Activated CD4-positive, alpha-beta T cell treated with anti-CD3 and anti-CD28 coated beads, Interleukin-2, amount 50 U/mL, for 16 hours (primary cell): ENCODE measurements at places on chromosomes 16 and 17.

DNA sequence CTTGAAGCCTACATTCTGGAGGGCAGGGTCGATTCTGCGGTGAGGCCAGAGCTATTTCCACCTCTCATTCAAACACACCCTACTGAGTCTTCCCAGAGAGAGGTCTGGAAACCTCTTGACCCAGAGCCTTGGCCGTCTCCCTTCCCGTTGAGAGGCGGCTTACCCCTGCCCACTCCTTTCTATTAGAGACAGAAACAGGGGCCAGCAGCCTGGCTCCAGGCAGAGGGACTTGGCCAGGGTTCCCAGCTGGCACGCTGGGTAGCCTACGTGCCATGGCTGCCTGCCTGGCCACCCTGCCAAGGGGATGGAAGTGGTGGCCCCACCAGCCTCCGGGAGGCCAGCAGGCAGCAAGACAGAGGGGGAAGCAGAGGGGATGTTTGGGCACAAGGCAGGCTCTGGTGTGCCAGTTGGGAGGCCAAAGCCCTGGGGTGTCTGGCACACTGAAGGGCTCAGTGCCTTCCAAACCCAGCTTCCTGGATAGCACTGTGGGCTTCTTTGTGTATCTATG is 6.0 kb downstream of the STAC2 start:
- no peak for DNase-seq

DNA sequence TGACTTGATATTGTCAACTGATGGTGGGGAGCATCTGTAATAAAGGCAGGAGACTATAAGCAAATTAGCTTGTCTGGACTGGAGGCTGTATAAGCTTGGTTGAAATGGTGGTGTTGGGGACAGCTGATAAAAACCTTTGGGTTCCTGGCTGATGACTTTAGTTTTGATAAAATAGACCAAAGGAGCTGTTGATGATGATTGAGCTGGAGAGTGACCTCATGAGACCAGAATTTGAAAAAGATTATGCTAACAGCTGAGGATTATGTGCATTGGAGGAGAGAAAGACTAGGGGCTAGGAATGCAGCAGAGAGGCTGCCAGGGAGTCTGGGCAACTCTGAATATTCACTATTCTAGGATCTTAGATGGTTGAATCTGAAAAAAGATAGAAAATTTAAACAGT is 8.7 kb upstream of the CDC27 start:
- DNase-seq, result no peak

DNA sequence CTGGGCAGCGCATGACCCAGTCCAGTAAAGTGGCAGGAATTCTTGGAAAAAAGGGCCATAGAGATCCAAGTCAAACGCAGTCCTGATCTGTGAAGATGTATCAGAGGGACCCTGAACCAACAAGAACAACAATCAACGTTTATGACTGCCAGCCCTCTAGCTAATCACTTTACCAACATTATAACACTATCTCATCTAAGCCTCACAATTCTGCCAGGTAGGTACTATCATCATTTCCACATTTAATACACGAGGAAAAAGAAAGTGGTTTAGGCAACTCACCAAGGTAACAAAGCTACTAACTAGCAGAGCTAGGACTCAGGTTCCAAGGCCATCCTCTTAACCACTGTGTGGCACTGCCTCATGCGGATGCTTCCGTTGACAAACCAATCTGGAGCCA is 28.1 kb downstream of the TEX2 start:
- no peak for DNase-seq

DNA sequence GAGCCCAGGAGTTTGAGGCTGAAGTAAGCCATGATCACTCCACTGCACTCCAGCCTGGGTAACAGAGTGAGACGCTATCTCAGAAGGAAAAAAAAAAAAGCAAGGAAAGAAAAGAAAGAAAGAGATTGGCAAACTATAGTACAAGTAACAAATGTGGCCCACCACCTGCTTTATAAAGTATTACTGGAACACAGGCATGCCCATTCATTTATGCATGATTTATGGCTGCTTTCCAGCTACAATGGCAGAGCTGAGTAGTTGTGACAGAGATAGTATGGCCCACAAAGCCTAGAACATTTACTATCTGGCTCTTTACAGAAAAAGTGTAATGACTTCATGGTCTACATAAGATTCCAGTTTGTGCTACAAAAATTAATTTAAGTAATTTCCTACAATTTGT is 23.6 kb downstream of the C16orf87 start:
- no peak for DNase-seq

GRCh38 chr17:33905338-33905800 is 349.7 kb upstream of the CCL2 start:
- no peak for DNase-seq

GRCh38 chr17:13222975-13223374 is 205.1 kb upstream of the ELAC2 start:
- no peak for DNase-seq

- peak; percentile 29 for DNase-seq
Observed at GRCh38 chr16:56789360-56789759, 59.4 kb downstream of the NUP93 start.

GRCh38 chr16:54385141-54385540 is 98.6 kb upstream of the IRX3 start:
- DNase-seq, result no peak

- DNase-seq, result no peak
Observed at GRCh38 chr17:19549746-19550623, 16.3 kb downstream of the SLC47A1 start.

- DNase-seq, result no peak
Observed at GRCh38 chr17:2683912-2684311, 27.7 kb downstream of the CLUH start.

DNA sequence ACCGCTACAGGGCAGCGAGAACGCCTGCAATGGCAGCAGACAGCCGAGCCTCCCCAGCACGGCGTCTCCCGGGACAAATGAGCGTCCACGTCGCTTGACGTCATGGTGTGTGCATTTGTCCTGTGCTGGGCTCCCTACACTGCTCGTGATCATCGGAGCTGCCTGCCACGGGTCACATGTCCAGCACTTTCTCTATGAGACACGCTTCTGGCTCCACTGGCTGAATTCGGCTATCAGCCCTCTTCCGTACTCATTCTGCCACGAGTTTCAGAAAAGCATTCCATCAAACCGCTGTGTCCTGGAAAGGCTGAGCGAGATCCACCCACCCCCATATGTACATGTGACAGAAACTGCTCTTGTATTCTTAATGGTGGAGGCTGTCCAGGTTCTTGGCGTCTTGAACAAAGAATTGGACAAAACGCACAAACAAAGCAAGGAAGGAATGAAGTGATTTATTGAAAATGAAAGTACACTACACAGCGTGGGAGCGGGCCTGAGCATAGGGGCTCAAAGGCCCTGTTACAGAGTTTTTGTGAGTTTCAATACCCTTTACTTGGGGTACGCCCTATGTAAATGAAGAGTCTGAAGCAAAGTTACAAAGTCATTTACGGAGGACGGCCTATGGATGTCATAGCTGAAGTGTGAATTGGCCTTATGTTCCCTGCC is 28.5 kb upstream of the SHCBP1 start:
- DNase-seq, result no peak

DNA sequence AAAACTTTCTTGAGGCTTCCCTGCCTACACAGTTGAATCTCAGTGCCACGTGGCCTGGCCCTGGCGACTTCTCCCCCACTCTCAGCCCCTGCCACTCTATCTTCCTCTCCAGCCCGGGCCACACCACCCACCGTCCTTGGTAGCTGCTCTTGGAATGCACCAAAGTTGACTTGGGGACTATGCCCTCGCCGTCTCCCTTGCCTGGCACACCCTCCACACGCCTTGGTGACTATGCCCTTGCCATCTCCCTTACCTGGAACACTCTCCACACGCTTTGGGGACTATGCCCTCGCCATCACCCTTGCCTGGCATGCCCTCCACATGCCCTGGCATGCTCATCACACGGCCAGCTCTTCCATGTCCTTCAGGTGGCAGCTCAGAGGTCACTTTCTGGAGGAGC is 15.5 kb upstream of the TVP23A start:
- no peak for DNase-seq

DNA sequence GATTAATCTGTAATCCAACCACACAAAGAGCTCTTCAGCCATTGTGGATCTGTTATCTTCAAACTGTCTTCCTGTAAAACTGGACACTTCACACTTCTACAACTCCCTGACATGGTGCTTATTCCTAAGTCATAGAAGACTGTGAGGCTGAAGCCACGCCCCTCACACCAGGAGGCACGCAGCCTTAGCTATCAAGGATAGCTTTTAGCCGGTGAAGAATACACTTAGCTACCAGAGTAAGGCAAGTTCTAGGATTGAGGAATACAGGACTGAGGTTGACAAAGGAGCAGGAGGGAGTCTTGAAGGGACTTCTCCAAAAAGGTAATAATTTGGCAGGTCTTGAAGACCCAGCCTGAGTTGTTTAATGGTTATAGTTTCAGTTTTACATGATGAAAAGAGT is 79.8 kb upstream of the GAS7 start:
- DNase-seq, result no peak

GRCh38 chr16:70391881-70392481 is 45.3 kb downstream of the DDX19A start:
- DNase-seq, result no peak

DNA sequence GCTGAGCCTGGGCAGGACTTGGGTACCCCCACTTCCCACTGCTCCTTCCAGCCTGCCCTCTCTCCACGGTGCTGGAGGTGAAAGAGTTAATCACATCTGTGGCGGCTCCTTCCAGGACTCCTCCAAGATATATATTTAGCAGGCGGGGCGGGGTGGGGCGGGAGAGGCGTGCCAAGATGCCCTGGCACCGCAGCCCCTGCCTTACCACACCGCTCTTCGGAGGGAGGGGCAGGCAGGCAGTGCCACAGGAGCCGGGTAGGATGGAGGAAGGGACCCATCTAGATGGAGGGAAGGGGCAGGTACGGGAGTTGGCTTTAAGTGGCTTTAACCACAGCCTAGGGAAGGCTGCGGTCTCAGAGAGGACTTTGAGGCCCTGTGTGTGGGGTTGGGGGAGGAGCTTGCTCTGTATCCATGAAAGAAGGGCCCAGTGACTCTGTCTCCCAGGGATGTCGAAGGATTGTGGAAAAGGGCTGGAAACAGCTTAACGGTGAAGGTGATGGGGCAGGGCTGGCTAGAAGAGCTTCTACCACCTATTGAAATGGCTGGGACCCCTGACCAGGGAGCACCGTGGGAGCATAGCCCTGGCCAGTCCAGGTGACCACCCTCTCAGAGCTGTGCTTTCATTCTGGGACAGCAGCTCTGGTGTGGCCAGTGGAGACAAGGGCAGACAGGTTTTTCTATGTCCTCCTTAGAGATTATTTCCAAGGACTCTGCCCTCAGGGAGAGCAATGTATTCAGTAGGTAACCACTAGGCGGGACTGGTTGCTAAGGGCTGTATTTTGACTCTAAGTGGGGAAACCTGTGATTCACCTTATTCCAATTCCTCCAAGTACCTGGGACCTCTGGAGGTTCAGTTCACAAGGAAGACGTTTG is 13.0 kb downstream of the GPR142 start:
- no peak for DNase-seq

- peak; percentile 16 for DNase-seq
Observed at GRCh38 chr17:82021900-82022309, 773 bp downstream of the CENPX start.

DNA sequence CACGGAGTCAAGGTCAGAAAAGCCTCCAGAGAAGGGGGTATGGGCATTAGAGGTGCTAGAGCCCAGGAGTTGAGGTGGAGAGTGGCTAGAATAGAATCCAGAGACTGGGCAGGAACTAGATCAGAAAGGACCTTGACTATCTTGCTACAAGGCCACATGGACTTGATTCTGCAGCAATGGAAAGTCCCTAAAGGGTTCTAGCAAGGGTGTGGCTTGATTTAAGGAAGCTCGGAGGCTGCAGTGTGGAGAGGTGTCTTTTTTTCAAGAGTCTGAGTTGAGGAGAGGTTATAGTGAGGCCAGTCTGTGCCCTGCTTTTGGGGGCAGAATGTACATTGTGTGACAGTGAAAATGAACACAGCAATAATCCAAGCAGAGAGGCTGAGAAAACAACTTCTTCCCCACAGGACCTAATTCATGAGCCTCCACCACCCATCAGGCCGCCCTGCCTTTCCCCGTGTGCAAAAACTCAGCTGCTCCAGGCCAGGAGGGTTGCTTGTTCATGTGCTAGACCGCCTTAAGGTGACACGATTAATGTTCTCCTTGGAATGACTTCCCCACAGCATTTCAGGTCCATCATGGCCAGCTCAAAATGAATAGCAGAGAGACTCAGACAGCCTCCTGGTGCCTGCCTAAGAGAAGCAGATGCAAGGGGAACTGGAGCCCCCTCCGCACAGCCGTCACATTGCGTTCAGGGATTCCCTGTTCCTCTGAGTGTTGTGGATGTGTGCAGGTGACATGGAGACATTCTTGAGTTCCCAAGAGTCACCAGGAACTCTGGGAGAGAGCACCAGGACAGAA is 8.7 kb upstream of the BEAN1 start:
- DNase-seq, result no peak

DNA sequence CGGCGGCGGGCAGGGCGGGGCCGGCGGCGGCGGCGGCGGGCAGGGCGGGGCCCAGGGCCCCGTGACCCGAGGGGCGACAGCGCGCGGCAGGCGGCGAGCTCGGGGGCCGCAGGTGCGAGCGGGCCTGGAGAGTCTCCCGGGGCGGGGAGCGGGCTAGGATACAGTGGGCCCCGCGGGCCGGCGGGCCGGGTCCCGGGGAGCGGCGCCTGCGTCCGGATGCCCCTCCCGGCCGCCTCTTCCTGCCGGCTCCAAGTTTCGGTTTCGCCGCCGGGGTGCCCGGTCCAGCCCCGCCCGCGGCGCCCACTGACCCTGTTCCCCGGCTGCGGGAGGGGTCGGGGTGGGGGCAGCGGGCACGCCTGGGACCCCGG is at the start of gene RNF213:
RNF213 (plus strand) TSS at position 62 of the 368 bp plus-strand sequence. CDS start 2,830 bp downstream, outside the sequence.
- DNase-seq, result no peak

- DNase-seq, result no peak
Observed at GRCh38 chr17:63629627-63630026, 7.4 kb downstream of the MAP3K3 start.

DNA sequence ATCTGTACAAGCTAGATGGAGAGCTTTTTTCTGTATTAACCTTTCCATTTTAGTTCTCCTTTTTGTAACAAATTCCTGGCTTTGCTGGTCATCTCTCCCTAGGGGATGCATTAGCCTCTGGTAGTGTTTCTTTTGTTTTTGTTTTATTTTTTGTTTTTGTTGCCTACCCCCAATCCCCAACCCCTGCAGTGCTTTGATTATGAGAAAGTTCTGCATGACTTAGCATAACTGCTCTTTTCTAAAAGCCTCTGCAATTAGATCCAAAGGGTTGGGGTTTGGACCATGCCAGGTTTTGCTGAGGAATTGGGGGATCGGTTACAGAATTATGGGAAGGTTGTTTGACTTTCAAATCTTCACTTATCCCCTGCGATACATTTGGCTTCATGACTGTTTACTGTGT is 98.2 kb downstream of the ADAMTS18 start:
- DNase-seq, result no peak

- no peak for DNase-seq
Observed at GRCh38 chr17:73011016-73011486, 81.4 kb downstream of the SLC39A11 start.

DNA sequence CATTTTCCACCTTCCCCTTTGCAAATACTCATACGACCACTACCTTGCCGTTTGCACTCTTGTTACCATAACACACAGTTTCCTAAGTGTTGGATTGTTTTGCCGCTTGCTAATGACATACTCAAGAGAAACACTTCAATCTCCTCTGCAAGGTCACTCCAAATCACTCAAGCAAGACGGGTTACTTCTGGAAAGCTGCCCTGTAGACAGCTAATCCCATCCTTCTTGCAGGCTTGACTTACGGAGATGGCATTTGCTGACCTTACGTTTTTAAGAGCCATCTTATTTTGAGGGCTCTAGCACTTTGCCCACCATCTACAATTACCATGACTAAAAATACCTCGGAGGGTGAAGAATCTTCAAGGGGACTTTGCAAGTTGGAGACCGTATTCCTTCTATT is 46.2 kb downstream of the MYH3 start:
- DNase-seq, result no peak

GRCh38 chr17:4710693-4711634 is 532 bp downstream of the ARRB2 start:
- peak; percentile 76 for DNase-seq

GRCh38 chr17:76556765-76557367 is 17.0 kb downstream of the PRCD start:
- no peak for DNase-seq
